Activated CD8-positive, alpha-beta memory T cell treated with anti-CD3 and anti-CD28 coated beads for 1 hour (primary cell): ENCODE measurements at places on chromosomes 4 and X.

- DNase-seq: no peak
Observed at GRCh38 chr4:12583275-12583674, 900.9 kb downstream of the RAB28 start.

GRCh38 chr4:142142366-142143054 is 506.1 kb downstream of the IL15 start:
- no peak for DNase-seq

GRCh38 chrX:130083107-130083490 is 27.2 kb downstream of the ELF4 start:
- no peak for DNase-seq

DNA sequence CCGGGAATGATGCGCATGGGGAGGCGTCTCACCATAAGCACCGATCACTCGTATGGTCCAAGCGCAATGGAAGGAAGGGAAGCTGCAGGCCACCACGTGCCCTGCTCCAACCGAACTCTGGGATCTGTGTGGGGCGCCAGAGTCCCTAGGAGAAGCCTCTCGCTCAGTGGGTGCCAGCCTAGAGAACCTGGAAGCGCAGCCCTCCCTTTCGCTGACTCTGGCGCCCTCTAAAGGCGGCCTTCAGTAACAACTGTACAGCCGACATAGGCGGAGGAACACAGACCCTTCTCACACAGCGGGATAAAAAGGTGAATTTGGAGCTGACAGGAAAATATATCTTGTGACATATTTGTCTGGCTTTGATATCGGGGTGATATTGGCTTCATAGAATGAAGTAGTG is 76.0 kb downstream of the INTS6L start:
- DNase-seq: peak; percentile 13

GRCh38 chr4:173498023-173498422 is 32.0 kb downstream of the HAND2 start:
- DNase-seq: no peak

- DNase-seq: no peak
Observed at GRCh38 chr4:147361726-147362125, 119.2 kb upstream of the EDNRA start.

DNA sequence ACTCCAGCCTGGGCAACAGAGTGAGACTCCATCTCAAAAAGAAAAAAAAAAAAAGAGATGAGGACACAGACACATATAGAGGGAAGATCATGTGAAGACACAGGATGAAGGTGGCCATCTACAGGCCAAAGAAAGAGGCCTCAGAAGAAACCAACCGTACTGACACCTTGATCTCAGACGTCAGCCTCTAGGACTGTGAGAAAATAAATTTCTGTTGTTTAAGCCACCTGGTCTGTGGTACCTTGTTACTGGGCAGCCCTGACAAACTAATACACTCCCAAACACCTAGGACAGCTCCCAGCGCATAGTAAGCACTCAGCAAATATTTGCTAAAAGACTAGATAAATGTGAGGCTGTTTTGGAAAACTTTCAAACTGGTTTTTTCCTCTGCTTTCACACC is 59.2 kb upstream of the SMIM10 start:
- DNase-seq: no peak

- no peak for DNase-seq
Observed at GRCh38 chrX:66625525-66625924, 13.4 kb downstream of the EDA2R start.

DNA sequence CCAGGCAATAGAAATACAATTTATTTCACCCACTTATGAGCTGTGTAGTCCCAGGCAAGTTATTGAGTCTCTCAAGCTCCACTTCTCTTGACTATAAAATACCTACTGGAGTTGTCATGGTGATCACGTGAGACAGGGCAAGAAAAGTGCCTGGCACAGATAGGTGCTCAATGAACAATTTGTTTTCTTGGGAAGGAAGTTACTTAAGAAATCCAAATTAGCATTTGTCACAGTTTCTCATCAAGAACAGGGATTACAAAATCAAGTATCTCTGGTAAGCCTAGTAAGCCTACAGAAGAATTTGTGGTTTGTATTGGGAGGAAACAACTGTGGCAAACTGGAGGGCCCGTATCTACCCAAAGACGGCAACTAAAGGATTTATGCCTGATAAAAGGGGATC is 37.5 kb upstream of the RASGEF1B start:
- no peak for DNase-seq

DNA sequence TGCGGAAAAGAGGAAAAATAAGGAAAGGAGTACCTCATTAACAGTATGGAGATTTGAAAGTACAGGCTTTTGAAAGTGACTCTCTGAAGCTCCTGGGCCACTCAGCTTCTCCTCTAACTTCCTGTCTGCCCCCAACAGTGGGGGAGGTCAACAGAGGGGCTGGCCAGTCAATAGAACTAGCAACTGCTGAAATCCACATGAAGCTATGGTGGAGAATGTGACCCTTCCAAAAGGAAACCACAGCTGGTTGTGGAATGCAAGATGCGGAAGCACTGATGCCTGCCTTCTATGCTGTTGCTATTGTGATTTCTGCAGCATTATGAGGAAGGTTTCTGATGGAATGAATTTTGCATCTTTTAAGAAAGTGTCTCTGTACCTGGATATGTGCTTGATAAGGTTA is 2.4 kb downstream of the CORIN start:
- no peak for DNase-seq
